ENCODE measurements at places on chromosomes 12 and 14.

DNA sequence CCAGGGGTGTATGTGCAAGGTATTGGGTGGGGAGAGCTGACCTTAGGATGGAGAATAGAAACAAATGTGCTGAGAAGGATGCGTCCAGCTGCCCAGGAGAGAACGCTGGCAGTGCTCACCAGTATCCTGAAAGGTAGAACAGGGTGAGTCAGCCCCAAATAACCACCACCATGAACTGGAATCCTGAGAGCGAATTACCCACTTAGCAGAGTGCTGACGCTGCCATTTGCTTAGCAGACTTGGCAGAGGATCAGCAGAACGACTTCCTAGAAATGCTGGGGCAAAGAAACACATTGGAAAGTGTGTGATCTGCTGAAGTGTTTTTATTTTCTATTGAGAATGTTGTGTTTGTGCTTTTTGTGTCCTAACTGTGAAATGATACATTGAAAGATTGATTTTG, 213.6 kb downstream of the ADGRD1 start:
- peaks cover 7% of the 10 kb centered on the region for H3K27me3 ChIP-seq
- H3K36me3 ChIP-seq: no peaks in the 10 kb centered on the region

DNA sequence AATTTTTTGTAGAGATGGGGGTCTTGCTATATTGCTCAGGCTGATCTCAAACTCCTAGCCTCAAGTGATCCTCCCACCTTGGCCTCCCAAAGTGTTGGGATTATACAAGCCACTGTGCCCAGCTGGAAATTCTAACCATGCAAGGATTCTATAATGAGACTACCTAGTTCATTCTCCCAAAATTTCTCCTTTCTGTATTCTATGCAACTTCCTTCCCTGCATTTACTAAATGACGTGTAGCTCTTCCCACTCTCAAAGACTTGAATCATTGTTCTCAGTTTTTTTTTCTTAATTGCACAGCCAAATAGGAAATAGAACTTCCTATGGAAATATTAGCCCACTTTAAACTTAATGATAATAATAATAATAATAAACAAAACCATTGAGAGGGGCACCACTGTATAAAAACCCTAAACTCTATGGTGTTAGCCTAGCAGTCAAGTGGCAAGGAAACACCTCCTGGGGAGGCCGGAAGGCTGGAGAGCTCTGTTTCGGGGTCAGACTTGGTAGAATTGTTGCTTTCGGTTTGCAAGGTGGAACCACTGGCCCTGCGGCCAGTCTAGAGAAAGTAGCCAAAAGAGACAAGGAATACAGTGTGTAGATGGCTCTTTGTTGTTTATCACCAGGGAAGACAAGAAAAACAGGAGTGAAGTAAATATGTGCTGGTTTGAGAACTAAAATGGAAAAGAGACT, 40.0 kb upstream of the TESC start:
- H3K27me3 ChIP-seq: no peaks in the 10 kb centered on the region
- peaks cover 8% of the 10 kb centered on the region for H3K4me1 ChIP-seq
- H3K27ac ChIP-seq: no peak overlapping the region
- no peak for DNase-seq

- H3K36me3 ChIP-seq: no peaks in the 10 kb centered on the region
- DNase-seq: no peak
- H3K4me1 ChIP-seq: peaks cover 4% of the 10 kb centered on the region
- no peak overlapping the region for H3K27ac ChIP-seq
- H3K4me3 ChIP-seq: no peak overlapping the region
These were observed 49.5 kb upstream of the RIC8B start for GRCh38 chr12:106724934-106725333.

DNA sequence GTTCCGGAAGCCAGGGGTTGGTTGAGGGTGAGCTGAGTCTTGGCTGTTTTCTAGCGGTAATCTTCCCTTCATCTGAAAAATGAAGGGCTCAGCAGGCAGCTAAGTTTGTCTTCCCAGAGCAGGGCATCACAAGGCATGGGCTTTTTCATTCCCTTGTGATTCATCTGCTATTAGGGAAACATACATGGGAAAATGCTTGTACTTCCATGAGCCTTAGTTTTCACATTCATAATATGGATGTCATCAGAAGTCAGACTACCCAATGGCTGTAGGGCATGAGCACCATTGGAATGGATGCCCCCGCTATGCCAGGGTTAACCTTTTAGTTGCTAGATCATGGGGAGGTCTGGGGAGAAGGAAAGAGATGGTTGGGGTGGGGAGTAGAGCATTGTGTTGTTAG, 18.7 kb downstream of the HELB start:
- peaks cover 75% of the 10 kb centered on the region for H3K36me3 ChIP-seq
- H3K27ac ChIP-seq: peak overlapping the region; percentile 29
- no peak for DNase-seq
